ENCODE measurements at places on chromosomes 12 and 14.

DNA sequence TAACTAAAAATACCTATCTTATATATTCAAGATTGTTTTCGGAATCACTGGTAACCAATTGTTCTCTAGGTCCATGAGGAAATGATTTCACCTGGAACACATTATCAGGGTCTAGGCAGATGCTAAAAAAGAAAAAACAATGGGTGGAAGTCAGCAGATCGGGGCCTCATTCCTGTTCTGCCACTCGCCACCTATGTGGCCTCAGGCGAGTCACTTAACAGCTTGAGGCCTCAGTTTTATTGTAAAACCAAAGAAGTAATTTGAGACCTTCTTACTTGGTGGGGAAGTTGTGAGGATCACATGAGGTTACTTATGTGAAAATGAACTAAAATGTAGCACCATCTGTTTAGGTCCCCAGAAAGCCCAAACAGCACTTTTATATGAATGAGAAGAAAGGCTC lies 6.2 kb upstream of the RNASE10 start:
- no peak for DNase-seq

GRCh38 chr14:37587881-37588666 lies 7.0 kb downstream of the FOXA1 start:
- no peak for DNase-seq

GRCh38 chr12:9256341-9256740 lies 48.1 kb upstream of the PZP start:
- DNase-seq = no peak

DNA sequence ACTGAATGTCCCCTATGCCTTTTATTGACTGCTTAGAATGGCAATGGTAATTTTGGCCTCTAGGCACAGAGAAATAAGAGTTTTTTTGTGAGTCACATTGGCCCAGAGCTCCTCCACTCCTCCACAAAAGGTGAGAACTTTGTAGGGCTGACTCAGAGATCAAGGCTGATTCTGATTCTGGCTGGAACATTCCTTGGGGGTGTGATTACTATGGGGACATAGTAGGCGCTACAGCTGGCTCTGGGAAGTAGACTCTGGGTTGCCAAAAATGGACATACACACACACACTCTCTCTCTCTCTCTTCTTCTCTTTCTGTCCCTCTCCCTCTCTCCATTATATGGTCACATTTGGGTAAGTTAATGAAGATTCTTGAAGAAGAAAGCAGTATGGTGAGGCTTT lies 174.6 kb upstream of the DDHD1 start:
- DNase-seq = peak; percentile 14

GRCh38 chr12:20599757-20600156 lies 95.4 kb upstream of the SLCO1C1 start:
- no peak for DNase-seq

GRCh38 chr14:58639842-58640484 lies 2.2 kb downstream of the DACT1 start:
- DNase-seq = peak; percentile 26

DNA sequence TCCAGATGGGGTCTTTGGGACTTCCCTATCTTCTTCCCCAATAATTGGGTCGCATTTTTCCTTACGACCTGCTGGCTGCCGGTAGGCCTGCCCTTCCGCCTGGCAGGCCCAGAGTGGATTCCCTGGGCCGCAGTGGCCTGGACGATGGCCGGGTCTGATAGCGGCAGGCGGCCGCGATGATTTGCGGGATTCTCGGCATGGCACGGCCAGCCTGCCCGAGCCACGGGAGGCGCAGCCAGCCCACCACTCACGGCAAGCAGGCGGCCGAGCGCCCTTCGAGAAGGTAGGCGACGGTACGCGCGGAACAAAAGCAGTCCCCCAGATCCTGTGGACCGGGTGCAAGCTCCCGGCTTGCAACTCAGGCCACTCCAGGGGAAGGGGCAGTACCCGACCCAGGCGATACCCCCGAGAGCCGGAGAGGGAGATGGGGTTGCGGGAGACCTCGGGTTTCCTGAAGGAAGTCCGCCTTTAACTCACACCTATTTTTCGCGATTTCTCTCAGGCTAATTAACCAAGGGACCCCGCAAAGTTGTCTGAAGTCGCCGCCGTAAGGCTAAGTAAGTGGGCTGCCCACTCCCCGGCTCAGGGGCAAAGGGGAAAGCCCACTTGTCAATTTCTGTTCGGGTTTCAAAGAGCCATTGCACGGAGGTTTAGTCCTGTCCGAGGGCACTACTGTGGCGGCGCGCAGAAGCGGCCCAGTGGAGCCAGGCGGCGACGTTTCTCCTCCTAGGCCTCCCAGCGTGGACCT lies 1.4 kb upstream of the GSC start:
- no peak for DNase-seq

DNA sequence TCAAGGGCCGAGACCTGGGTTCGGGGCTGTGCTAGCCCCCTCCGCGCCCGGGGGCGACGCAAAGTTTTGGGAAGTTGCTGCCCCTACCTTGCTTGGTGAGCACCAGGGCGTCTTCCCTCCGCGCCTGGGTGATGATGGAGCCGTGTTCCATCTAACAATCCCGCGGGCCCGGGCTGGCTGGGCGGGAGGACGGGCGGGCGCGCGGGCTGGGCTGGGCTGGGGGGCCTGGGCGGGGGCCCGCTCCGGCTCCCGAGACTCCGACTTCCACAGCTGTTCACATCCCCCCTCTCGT lies 298 bp downstream of the CTDSP2 start:
- DNase-seq = no peak

DNA sequence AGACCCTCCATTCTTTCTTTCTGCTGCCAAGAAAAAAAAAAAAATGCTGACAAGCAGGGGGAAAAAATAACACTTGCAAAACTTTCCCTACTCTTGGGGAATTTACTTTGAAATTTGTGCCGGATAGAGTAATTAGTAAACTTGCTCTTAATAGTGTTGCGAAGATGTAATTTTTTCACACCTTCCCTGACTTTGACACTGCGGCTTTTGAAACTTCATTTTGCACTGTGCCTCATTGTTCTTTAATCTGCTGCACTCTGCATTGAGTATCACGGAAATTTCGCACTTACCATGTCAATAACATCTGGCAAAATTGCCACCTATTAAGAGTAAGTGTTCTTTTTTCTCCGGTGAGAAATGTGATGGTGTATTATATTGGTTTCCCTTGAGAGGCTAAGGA lies 596.1 kb downstream of the VRK1 start:
- no peak for DNase-seq

- no peak for DNase-seq
These were observed 90.2 kb upstream of the TMTC2 start for GRCh38 chr12:82596483-82596882.

DNA sequence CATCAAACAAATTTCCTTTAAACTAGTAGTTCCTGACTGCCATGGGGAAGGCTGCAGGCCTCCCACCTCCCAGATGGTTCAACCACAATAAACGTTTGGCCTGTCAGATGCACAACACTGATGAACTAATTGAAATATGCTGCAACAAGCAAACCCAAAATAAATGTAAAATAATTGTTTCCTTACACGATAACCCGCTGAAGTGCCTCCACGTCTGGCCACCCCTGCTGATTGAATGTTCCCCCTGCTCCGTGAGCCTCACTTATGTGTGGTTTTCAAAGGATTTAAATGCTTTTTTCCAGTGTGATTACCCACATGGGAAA lies 8.4 kb downstream of the PITPNM2 start:
- no peak for DNase-seq

DNA sequence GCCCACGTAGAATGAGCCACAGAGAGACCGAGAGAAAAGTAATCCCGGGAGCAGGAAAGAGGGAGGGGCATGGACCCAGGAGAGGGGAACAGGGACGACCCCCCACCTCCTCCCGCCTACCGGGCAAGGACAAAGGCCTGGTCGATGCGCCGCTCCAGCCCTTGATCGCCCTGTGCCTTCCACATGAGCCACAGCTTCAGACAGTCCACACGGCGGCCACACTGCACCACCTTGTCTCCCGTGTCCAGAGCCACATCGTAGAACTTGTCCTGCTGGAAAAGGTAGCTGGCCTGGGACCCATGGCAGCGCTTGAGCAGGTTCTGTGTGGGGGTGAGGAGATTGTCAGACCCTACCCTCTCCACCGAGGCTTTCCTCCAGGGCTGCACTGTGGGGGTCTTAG lies 20.5 kb upstream of the ZNF740 start:
- DNase-seq = no peak

DNA sequence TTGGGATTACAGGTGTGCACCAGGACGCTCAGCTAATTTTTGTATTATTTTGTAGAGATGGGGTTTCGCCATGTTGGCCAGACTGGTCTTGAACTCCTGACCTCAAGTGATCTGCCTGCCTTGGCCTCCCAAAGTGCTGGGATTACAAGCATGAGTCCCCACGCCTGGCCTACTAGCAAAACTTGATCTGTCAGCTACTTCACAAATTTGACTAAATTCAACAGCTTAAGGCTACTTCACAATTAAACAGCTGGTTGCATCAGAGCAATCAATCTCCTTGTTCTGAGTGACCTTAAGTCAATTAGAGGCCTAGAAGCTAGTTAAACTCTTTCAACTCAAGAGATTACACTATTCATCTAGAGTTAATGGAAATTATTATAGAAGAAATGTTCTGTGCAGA lies 12.2 kb downstream of the COQ10A start:
- no peak for DNase-seq

GRCh38 chr12:75658901-75659823 lies 147.8 kb upstream of the KRR1 start:
- DNase-seq = no peak

DNA sequence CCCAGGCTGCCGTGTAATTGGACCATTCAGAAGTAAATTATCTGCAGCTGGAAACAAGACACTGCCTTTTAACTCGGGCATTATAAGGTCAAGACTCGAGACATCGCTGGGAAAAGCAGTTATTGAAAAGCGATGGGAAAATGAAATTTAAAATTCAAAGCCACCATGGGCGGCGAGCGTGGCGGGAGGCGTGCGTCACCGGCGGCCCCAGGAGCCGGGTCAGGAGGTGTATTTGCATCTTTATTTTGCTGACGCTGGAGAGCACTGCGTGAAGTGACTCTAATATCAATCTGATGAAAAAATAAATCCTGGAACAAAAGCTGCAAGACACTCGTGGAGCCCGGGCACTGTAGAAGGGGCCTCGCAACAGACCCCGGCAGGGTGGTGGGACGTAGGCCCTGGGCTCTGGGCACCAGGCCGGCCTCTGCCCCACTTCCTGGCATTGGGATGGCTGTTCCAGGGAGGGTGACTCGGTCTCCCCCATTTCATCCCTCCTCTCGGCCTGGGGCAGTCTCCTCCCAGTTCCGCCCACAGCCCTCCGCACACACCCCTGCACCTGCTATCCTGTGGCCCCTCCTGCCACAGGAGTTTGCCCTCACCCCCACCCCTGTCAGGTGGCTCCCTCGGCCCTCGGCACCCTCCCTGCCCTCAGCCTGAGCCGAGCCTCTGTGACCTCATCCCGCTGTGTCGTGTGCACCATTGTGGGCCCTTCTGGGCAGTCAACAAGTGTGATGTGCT lies 196.2 kb downstream of the KIF26A start:
- DNase-seq = no peak

DNA sequence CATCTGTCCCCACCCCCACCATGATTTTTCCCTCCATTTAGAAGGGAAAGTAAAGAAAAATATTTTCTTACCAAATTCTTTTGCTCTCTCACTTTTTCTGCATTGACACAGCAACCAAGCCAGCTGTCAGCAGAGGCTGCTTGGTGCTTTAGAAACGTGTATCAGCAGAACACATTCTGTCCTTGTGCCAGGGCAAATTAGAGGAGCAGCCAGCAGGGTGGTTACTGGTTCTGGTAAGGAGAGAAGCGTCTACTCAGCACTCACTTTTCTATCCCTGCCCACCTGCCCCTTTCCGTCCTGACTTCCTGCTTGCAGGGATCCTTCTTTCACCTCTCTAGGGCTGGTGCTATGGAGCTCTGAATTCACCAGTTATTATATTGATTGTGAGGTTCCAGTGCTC lies 327.5 kb upstream of the PDE3A start:
- DNase-seq = peak; percentile 56

DNA sequence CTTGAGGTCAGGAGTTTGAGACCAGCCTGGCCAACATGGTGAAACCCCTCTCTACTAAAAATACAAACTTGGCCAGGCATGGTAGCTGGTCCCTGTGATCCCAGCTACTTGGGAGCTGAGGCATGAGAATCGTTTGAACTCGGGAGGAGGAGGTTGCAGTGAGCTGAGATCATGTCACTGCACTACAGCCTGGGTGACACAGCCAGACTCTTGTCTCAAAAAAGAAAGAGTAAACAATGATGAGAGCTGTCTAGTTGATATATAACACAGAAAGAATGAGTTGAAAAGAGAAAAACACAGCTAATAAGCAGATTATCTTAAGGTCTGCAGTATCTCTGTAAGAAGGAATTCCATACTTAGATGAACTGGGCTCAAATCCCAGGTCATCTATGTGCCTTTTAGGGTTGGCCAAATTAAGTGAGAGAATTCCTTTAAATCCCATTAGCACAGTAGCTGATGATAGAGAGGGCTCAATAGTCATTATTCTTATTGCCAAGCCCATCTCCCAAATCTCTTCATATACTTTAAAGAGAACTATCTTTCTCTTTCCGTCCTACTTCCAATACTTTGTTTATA lies 31.1 kb upstream of the STRAP start:
- no peak for DNase-seq

DNA sequence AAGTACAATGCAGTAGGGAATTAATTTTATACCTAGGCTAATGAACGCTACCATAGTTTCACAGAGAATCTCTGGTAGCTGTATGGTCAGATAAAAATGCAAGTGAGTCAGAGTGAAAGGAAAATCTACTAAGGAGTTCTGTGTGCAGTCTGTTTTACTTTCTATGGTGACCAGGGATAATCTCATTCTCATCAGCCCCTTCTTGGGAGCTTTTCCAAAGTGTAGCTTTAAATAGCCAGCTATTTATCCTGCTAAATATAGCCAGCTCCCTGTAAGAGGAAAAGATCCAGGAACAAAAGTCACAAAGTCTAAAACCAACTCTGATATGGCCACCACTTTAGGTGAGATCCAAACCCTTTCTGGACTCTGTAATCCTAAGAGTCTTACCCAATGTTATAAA lies 75.5 kb downstream of the TMEM116 start:
- DNase-seq = no peak

DNA sequence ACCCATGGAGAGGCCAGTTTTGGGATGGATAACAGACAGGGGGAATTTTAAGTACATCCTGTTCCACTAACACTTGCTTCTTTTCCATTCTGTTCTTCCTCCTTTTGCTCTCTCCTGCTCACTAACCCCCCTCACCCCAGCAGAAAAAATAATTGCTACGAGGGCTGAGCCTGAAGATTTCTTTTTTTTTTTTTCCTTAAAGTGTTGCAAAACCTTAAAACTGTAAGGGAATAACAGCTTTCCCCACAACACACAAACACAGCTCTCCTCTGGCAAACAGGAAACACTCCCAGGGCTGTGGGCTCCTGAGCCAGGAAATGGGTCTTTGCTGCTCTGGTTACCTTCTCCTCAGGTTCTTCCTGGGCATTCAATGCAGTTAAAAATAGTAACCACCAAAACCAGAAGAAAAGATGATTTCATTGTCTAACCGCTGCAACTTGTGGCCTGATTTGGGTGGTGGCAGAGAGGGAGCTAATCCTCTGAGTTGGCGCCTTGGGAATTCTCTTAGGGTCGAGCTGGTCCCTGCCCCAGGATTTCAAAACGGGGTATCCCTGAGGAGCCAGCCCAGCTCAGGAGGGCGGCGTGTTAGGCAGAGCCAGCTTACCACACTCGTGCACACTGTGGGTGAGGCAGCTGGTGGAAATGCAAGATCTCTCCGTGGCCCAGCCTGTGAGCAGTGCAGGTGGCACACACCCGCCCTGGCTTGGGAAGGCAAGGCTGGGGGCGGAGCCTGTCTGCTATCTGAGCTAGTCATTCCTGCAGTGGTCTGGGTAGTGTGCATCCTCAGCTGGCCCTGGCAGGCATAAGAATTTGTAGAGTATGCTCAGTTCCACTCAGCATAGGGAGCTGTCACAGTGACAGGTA lies 17.1 kb upstream of the EMP1 start:
- DNase-seq = peak; percentile 86

GRCh38 chr14:88225721-88226120 lies 97.3 kb downstream of the KCNK10 start:
- DNase-seq = no peak

Measured in right cardiac atrium (tissue), 5 donors.